ENCODE measurements at places on chromosomes 13 and 19.
A peak's percentile ranks its signal among the peaks of the same experiment; 100 is the strongest.

- DNase-seq = no peak
These were observed 22.0 kb downstream of the LHFPL6 start for GRCh38 chr13:39580881-39581575.

DNA sequence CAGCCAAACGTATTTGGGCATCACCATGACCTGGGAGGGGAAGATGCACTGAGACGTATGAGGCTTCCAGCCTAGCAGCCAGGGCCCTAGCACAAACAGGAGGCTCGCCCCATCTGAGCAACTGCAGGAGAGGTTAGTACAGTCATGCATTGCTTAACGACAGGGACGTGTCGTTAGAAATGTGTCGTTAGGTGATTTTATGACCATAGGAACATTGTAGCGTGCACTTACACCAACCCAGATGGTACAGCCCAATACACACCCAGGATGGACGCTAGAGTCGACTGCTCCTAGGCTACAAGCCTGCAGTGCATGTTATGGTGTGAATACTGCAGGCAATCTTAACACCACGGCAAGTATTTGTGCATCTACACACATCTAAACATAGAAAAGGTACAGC is 9.3 kb downstream of the CD177 start:
- no peak for DNase-seq

DNA sequence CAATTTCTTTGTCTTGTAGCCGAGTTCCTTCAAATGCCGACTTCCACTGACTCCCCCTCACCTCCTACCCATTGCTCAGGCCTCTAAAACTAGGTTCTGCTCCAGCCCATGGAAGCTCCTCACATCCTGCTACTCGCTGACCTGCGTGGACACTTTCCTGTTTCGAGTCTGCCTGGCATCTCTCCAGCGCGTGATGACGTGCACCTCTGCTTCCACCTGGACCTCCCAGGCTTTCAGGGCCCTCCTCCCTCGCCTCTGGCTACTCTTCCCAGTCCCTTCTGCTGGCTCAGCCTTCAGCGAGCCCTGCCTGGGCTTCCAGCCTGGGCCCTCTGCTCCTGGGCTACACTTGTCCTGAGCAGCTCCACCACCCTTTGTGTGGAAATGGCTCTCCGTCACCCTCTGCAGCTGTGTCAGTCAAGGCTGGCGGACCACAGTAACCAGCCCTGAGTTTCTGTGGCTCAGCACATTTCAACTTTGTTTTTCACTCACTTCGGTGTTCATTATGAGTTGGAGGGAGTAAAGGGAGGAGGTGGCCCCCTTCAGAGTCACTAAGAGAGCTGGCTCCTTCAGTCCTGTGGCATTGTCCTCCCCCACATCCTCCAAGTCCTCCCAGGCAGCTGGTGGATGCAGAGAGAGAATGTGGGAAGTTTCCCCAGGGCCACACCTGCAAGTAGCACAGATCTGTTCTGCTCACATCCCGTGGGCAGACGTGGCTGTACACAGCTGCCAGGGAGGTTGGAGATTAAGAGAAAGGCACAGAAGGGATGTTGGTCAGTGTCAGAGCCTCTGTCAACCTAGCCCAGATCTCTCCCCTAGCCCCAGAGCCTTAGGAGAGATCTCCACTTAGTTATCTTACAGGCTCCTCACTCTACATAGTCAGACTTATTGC is 49.4 kb downstream of the SERP2 start:
- no peak for DNase-seq

- peak; percentile 27 for DNase-seq
These were observed 7.1 kb downstream of the YIPF2 start for GRCh38 chr19:10921199-10921909.

DNA sequence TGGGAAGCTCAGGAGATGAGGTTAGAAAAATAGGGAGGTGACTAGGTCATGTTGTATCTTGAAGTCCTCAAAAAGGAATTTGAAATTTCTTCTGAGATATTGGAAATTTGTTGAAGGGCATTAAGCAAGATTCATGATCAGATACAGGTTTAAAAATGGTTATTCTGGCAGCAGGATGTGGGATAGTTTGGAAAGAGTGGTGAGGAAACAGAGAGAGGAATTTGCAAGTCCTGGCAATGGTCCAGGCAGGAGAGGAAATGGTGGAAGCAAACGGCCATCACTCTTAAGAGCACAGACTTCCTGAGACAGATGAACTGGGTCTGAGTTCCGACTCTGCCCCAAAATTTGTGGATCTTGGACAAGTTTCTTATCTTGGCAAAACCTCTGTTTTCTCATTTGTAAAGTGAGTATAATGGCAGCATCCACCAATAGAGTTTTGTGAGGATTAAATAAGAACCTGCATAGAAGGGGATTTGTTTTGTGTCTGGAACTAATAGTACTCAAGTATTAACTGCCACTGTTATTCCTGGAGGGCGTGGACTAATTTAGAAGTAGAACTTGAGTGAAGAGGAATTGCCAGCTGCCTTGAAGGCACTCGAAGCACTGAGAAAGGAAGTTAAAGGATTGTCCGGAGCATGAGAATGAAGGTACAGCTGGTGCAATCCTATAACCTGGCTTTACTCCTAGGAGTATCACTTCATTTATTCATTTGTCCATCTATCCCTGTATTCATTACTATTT is 99.6 kb downstream of the CCNA1 start:
- DNase-seq = no peak

GRCh38 chr13:38024431-38024830 is 154.9 kb upstream of the TRPC4 start:
- DNase-seq = no peak

DNA sequence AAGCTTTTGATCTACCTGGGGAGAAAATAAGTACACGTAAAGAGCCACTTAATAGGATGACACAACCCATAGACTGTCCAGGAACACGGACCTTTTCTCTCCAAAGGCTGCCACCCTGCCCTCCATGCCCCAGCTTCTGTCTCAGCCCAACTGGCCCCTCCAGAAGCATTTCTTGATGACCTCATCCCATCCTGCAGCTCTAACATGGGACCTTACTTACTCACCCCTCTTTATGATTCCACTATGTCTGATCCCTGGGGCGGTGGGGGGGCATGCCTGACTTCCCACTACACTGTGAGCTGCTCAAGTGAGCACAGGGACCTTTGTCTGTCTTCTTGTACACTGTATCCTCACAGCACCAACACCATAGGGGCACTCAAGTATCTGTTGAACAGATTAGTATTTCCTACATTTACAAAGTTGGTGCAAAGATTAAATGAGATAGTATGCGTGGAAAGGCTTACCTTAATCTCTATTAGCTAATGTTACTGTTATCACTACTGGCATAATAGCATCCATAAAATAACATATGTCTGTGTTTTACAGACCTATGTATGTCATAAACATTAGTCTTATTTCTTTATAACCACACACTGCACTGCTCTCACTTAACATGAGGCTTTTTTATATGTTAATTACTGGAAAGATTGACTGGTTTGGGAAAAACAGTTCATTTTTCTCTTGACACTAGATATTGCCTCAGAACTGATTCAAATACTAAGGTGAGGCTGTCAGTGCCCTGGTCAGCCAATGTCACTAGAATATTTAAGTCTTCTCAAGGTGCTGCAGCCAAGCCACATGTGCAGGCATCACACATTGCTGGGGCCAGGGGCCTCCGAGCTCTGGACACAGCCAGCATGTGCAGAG is 100.9 kb downstream of the FOXO1 start:
- no peak for DNase-seq

DNA sequence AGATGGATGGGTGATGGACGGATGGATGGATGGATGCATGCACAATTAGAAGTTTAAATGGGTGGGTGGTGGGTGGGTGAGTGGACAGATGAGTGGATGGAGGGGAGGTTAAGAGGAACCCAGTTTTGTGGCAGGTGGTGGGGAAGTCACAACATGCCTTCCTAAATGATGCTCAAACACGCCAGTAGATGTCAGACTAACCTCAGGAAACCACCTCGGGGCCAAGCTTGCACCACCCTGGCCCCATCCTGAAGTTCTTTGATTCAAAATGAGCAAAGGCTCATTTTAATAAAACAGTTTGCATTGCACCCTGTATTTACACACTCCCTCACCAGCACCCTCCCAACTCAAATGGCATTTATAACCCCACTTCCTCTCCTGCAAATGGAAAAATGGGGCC is 91.4 kb upstream of the CACNA1A start:
- peak; percentile 84 for DNase-seq

- no peak for DNase-seq
These were observed 710.9 kb upstream of the SPRY2 start for GRCh38 chr13:81051873-81052272.

- DNase-seq = no peak
These were observed 65.5 kb downstream of the EPSTI1 start for GRCh38 chr13:42926555-42926954.

DNA sequence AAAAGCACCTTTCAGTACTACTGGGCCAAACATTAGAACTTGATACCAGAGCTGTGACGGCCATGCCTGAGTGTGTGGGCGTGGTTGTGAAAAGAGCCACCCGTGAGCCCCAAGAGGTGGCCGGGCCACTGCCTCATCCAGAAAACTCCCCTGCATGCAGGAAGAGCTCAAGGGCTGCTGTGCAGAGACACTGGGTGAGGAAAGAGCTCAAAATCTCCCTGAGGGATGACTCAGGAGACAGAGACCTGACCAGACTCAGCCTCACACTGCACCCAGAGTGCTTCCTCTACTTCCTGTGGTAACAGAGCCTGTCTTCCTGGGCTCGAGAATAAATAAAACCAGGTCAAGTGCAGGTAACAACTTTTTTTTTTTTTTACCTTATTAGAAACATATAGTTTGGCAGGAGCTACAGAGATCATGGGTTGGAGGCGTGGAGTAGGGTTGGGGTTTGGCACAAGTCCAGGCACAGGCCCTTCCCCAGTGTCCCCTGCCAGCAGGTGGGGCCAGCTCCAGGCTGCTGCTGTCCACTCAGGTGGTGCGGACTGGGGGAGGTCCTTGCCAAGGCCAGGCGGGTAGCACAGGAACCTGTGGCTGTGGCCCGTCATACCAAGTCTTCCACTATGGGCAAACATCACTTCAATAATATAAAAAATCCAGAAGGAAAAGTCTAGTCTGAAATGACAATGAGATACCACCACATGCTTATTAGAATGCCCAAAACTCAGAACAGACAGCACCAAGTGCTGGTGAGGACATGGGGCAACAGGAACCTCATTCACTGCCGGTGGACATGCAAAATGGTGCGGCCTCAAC is 25.5 kb downstream of the ELL start:
- DNase-seq = no peak

GRCh38 chr13:48126944-48127830 is 32.3 kb upstream of the MED4 start:
- DNase-seq = peak; percentile 69

GRCh38 chr13:57345526-57345925 is 178.5 kb downstream of the PRR20E start:
- no peak for DNase-seq

DNA sequence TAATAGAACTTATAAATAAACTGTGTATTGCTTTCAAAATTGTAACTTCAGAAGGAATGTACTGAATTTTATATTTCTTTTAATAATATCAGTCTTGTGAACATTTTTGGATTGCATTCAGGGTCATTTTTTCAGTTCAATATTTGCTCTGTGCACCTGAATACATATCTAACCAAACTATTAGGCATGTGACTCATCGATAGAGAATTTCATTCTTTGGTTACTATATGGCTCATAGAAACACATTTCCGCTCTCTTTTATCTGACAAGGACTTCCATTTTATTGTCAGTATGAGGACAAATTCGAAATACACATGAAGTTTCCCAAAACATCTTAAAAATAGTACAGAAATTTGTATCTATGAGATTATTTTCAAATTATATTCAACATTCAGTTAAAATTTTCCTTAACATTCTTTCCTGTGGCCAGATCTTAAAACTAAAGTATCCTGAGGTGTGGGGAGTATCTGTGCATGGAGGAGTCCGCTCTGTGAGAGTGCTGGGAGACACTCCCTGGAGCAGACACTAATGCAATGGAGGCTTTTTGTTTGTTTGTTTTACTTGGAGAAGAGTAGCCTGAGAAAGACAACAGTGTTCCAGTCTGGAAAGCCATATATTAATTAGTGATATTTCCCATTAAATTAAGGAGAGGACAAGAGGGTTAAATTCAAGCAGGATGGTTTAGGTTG is 483.6 kb downstream of the PCDH20 start:
- DNase-seq = no peak

- no peak for DNase-seq
These were observed 137.8 kb upstream of the GJB6 start for GRCh38 chr13:20369886-20370361.

GRCh38 chr13:74795526-74795925 is 661.3 kb upstream of the KLF12 start:
- no peak for DNase-seq

- DNase-seq = no peak
These were observed 1016.0 kb downstream of the UQCRFS1 start for GRCh38 chr19:28196961-28197360.

GRCh38 chr19:33905473-33905936 is 108.8 kb downstream of the KCTD15 start:
- no peak for DNase-seq

DNA sequence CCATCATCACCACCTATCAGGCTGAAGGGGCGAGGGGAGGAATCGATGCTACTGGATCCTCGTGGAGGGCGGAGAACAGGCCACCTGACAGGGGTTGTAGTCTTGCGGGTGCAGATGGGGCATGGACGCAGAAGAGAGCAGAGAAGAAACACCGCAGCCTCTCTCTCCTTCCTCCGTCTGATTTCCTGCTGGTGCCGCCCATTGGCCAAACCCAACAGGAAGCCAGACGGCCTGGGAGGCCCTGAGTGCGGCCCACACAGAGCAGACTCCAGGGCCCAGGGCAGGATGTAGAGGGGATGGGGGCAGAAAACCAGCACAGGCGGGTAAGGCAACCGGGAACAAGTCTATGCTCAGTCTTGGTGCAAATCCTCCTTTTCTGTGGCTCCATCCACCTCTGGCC is 15.4 kb downstream of the CEBPA start:
- DNase-seq = no peak

GRCh38 chr19:18760440-18761383 is 30.4 kb downstream of the COMP start:
- DNase-seq = no peak

DNA sequence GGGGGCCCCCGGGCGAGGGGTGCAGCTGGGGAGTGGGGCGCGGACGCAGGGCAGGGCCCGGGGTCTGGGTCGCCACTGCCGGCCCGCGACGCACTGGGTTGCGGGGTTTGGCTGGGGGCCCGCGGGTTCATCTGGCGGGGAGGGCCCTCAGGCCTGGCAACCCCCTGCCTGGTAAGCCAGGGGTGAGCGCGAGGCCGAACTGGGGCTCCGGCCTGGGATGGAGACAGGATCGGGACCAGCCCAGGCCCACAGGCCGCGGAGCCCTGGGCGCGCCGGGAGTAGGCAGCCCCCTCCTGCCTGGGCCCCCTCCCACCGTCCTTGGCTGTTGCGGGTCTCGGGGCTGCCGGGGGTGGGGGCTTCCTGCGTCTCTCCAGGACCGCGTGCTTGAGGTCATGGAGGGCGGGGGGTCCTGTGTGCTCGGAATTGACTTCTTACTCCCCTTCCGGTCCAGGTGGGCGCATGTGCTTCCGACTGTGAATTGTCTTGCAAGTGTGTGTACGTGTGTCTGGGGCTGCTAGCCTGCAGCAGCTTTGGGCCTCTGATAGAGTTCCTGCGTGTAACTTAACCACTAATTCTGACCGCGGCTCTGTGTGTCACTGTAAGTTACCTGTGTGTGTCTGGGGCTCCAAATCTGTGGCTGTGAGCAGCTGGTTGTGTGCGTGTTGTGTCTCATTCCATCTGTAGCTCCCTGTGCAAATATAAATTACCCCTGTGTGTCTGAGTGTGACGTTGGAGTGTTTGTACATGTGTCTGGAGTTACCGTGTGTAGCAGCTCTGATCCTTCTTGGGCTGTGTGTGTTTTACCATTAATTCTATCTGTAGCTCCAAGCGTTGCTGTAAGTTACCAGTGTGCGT is 751 bp downstream of the GRAMD1A start:
- DNase-seq = peak; percentile 71

GRCh38 chr19:2228157-2229030 is 7.7 kb downstream of the PLEKHJ1 start:
- no peak for DNase-seq

- no peak for DNase-seq
These were observed 11.6 kb upstream of the GTF2F2 start for GRCh38 chr13:45108716-45109101.

Data from D341Med (cell line).